ENCODE measurements at places on chromosomes 1 and 21. TPM values are rescaled to one million over a fixed set of nuclear protein-coding genes. Genes with fewer than 3 reads are reported as not detected.
A peak's percentile ranks its signal among the peaks of the same experiment; 100 is the strongest.

DNA sequence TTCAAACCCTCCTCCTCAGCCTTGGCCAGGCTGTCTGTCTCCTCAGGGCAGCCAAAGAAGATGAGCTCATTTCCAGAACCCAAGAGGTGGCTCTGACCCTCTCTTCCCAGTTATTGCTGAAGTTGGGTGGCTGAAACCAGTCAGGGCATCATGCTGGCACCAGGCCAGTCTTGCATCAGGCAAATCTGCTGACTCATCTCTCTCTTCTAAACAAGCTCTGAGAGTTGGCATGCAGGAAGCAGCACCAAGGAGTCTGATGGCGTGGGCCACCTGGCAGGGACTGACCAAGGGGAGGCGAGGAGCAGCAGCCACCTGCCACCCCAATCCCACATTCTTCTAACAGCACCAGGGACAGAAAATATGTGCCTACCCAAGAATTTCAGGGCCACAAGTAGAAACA is 104.8 kb upstream of the ATP1A1 start:
- DNase-seq, result peak; percentile 65

Gene PRDM16
- not detected for total RNA-seq

DNA sequence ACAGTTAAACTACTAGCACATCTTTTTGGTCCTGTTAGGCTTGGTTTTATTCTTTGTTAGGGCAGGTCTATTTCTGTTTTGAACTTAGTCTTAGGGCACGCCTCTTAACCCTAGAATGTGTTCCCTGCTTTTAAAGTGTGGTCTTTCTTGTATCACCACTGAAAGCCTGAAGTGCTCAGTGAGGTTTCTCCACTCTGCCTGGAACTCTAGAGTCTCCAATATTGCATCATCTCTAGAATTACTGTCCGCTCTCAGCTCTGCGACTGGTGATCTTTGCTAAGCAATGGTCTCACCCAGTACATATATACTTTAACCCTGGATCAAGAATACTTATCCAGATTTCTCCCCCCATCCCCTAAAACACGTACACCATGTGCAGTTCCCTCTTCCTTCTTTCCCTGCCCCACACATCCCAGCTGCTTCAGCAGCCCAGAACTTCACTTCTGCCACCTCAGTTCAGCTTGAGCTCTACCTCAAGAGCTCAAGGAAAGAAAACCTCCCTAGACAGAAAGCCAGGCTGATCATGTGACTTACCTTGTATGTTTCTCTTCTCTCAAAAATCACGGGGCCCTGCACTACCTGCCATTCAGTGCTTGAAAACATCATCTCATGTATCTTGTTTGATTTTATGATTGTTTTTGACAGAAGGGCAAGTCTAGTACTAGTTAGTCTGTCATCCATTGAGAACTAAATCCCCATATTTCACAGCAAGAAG is 59.9 kb downstream of the TENT5C start:
- no peak for DNase-seq

DNA sequence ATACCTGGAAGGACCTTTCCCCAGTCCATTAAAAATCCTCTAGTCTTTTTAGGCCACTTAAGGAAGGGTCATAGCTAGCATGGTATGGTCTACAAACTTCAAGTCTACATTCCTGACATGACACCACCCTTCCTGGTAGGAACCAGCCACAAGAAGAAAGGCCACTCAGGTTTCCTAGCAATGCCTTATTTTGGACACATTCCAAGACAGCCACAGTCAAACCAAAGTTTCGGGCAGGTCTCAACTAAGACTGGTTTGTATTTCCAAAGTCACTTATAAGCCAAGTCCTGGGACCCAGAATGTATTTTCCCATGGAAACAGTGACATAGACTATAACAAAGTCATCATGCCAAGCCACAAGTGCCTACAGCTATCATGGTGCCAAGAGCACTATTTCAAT is 50.6 kb upstream of the SLC44A3 start:
- DNase-seq, result no peak

Gene XCL1
- not detected for total RNA-seq
